Stimulated activated CD8-positive, alpha-beta memory T cell treated with anti-CD3 and anti-CD28 coated beads, Interleukin-2, amount 100 ng/mL, for 1 hour (primary cell): ENCODE measurements at places on chromosomes 12 and 14.

DNA sequence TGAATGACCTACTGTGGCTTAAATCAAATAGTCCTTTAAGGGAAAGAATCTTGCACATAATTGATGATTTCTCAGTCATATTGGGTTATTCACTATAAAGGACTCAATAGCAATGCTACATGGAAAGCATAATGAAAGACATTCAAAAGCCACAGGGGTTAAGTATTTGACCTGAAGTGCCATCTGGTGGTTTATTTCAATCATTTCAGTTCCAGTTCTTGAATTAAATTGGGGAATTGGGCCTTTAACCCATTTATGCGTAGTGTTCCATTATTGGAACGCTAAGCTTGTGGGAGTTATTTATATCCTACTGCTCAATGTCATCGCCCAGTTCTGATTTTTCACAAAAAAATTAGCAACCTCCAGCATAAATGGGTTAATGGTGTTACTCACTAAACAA is 41.3 kb upstream of the C12orf71 start:
- no peak for DNase-seq

- peak; percentile 50 for DNase-seq
Measured at GRCh38 chr14:100147181-100147631, 12.2 kb downstream of the DEGS2 start.

DNA sequence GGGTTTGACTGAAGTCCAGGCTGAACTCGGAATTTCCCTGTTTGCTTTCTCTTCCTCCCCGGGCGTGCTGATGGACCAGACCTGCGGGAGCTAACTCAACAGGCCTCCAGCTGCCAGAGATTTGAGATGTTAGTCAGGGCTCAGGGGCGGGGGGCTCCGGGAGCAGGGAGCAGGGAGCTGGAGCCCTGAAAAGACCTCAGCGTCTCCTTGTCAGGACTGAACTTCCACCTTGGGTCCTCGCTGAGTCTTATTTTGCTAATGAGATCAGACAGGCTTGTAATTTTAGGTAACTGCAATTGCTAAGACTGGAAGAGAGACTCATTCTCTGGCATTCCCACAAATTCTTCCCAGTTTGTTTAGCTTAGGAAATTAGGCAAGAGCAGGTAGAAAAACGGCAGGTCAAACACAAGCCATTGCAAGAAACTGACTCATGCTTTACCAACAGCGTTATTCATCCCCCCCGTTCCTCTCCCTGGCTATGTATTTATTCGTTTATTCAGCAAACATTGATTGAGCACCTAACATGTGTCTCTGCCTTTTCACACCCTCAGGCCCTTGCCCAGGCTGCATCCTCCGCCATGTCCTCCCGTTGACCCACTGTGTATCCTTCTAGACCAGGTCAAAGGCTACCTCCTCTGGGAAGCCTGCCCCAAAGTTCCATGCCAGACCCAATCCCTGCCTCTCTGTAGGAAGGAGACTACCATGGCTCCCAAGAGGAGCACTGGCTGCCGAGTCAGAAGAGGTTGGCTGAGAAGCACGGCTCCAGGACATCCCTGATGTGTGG is 80.4 kb upstream of the DIO3 start:
- no peak for DNase-seq

DNA sequence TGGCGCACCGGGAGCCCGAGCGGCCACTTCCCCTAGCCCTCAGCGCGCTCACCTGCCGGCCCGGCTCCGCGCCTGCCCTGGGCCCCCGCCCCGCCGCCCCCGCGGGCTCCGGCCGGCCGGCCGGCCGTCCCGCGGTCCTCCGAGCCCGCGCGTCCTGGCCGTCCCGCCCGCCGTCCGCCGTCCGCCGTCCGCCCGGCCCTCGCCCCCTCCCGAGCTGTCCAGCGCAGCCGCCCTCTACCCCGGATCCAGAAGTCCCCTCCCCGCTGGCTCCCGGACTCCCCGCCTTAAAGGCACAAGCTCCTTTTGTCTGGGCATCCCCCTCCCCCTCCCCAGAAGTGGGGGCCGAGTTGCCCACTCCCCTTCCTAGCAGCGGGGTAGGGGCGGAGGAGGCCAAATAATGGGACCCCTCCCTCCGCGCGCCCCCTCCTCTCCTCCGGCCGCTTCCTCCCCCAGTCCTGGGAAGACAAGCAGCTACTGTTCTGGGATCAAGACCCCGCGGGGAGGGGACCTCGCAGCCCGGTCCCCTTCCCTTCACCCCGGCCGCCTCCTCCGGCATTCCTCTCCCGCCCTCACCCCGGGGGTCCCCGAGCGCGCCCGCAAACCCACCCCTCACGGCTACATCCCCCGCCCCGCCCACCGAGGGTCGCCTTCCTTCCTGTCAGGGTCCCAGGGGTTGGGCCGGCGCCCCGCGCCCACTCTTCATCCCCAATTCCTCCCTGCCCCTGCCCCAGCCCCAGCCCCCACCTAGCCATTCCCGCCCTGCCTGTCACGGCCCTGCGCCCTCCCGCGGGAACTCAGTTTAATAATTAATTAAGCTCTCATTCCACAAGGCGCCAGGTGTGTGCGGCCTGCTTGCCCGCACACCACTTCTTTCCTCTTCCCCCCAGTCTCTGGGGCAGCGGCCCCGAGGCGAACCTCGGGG is at the start of gene ADCY6:
ADCY6 (minus strand) TSS at position 236 of the 922 bp plus-strand sequence. CDS start 5,655 bp downstream, outside the sequence.
- DNase-seq, result no peak

DNA sequence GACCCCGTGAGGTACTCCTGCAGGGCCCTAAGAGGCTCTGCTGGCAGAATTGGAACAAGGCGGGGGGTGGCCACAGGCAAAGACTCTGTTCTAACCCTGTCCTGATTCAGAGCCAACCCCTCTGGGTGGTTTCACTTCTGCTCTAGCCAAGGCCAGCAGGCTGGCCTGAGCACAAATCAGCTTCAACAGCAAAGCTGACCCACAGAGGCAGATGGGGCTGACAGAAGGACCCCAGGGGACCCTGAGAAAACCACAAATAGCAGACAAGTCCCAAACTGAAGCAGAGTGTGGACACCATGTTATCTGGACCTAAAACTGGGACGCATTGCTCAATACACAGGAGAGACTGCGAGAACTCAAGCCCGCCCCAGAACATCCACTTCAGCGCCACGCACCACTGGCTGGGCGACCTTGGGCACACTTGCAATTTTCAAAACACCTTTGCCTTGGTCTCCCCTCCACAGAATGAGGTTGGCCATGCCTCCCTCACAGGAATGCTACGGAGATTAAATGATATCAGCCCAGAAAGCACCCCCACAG is 76.4 kb upstream of the DICER1 start:
- DNase-seq, result no peak

GRCh38 chr12:68406134-68406576 is 74.0 kb upstream of the MDM1 start:
- no peak for DNase-seq

GRCh38 chr14:103056322-103057027 is 874 bp downstream of the CDC42BPB start:
- no peak for DNase-seq

DNA sequence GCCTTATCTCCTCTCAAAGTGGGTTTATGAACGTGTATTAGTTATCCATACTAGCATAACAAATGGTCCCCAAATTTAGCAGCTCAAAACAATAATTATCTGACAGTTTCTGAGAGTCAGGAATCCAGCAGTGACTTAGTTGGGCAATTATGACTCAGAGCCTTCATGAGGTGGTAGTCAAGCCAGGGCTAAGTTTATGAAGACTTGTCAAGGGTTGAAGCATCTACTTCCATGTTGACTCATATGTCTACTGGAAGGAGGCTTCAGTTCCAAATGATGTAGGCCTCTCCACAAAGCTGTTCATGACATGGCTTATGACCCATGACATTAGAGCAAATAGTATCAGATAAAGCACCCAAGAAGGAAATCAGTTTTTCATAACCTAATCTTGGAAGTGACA is 73.2 kb downstream of the IPO8 start:
- DNase-seq, result no peak

- DNase-seq, result no peak
Measured at GRCh38 chr12:105256921-105257320, 20.9 kb upstream of the APPL2 start.

DNA sequence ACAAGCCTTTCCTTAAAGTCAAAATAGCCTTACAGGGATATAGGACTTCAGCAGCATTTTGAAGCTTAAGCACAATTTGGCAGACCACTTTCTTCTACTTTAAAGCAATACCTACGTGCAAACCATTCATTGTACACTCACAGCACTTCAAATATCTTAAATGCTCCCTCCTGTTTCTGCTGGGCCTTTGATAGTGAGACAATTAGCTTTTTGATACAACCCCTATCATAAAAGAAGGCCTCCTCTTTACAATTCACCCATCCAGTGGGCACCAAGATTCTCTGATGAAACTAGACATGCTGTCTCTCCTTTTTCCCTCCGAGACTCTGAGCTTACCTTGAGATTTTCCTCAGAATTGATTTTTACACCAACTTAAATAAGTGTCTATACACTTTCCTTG is 157.5 kb upstream of the FAR2 start:
- DNase-seq, result no peak

- DNase-seq, result no peak
Measured at GRCh38 chr12:56299308-56299852, 750 bp downstream of the CS start.

- DNase-seq, result no peak
Measured at GRCh38 chr12:42742716-42743115, 153.2 kb upstream of the PRICKLE1 start.

DNA sequence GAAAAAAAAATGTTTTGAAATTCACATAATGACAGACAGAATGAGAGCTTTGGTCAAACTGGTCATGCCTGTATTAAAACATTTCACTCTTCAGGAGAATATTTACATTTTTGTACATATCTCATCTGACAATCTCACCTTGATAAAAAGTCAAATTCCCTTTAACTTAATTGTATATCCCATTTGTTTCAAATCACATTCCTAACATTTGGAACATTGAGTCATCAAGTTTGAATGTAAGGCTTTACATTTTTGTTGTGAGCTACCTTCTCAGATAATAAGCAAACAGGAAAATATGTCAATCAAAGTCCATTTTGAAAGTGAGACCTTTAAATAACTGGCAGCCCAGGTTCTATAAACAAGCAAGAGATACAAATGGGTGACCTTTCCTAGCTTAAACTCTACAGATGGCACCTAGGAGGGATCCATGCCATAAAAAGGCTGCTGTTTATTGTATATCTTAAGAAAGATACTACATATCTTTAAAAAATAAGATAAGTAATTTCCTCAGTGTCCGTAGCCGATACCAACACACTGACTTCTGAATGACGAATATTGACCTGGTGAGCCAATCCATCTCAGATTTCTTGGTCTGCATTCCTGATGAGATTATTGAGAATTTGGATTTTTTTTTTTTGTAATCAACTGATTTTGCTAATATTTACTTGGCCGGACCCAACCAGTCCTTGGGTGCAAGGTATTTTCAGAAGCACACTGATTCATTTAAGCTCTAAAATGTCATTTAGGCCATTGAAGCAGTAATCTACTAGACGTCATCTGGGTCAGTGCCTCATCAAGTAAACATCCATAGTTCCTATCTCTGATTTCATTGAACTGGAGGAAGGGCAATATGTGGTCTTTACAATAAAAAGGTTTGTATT is 259.6 kb downstream of the BTG1 start:
- DNase-seq, result no peak

DNA sequence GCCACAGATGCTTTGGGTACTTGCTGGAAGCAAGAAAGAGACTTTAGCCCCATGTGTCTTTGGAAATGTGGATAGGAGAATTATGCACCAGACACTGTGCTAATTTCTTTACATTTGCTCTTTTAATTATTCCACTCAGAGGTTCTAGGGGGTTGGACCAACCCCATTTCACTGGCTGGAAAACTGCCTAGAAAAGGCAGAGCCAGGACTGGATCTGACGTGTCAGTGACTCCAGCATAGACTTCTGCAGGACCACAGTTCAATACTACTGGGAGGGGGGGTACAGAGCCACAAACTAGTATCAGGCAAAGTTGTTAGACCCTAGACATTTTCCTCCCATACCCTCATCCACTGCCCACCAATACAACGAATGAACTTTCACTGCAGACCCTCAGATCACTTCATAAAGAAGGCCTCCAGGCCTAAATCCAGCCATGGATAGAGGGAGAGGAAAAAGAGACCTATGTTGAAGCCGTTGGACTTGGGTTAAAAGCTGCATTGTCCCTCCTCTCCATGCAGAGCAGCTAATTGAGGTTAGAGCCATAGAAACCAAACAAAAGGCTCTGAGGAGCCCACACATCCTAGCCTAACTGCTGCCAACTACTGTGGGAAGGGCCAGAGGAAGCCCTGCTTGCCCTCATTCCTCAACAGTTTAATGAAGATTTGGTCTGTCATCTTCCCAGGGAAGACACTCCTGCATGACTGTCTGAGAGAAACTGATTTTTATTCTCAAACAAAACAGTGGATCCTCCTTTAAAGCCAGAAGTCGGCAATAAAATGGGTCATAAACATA is 68.7 kb downstream of the STON2 start:
- no peak for DNase-seq

- no peak for DNase-seq
Measured at GRCh38 chr14:89196545-89196944, 220.5 kb downstream of the FOXN3 start.

- DNase-seq, result no peak
Measured at GRCh38 chr12:25682421-25682820, 129.3 kb upstream of the LMNTD1 start.

DNA sequence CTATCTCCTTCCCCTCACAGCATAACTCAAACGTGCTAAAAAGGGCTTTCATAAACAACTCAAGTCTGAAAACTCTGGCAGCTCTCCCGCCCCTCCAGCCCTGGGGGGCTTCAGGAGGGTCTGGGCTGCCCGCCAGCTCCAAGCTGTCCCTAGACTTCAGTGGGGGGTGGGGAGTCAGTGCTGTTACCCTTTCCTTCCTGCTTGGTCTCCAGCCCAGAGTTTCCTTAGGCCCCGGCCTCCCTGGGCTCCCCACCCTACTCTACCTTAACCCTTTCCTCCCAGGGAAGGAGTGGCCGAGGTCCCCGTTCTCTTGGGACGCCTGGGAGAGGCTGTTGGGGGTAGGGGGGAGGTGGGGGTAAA is 530 bp upstream of the NYNRIN start:
- no peak for DNase-seq

- no peak for DNase-seq
Measured at GRCh38 chr12:60921541-60921940, 1325.7 kb downstream of the SLC16A7 start.

DNA sequence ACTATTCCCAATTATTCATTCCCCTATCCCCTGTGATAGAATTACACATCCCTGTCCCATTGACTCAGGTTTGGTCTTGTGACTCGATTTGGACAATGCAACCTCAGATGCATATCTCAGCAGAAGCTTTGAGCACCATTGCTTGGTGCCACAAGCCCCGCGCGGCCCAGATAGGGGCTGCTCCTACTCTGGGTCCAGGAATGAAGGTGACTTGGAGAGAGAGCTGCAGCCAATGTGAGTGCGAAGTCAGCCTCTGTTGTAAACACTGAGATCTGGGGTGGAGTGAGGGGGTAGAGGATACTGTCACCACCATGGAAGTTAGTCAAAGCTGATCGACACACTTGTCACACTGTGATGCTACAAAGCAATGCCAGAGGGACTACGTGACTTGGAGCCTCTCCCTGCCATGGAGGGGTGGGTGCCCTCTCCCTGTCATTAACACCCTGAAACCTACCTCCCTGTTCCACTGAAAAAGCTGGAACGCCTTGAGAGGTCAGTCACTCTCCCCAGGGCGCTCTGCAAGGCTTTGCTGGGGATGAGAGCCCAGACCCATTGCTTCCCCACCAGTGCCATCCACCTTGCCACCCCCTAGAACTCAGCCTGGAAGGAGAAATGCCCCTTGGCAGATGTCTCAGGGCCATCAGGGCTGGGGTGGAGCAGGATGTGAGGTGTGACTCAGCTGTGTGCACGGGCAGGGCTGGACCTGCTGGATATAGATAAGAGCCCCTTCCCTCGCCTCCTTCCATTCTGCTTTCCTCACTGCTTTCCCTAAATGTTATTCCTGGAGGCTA is 6.6 kb upstream of the PLEK2 start:
- no peak for DNase-seq

GRCh38 chr12:18470251-18470650 is 208.9 kb downstream of the PIK3C2G start:
- no peak for DNase-seq
